ENCODE measurements at places on chromosomes 4 and X.

DNA sequence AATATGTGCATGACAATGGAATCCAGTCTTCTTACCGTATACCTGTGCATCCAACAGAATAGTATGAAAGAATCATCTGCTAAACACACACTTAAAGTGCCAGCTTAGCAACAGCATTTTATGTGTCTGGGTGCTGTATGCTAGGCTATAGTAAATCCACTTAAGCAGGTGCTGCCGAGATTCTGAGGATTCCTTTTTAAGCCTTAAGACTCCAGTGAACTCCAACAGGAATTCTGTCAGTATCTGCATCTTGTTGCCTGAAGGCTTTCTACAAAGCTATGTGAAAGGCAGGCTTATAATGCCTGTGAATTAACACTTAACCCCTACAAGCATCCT is 1076.4 kb upstream of the PABPC4L start:
- DNase-seq = no peak

DNA sequence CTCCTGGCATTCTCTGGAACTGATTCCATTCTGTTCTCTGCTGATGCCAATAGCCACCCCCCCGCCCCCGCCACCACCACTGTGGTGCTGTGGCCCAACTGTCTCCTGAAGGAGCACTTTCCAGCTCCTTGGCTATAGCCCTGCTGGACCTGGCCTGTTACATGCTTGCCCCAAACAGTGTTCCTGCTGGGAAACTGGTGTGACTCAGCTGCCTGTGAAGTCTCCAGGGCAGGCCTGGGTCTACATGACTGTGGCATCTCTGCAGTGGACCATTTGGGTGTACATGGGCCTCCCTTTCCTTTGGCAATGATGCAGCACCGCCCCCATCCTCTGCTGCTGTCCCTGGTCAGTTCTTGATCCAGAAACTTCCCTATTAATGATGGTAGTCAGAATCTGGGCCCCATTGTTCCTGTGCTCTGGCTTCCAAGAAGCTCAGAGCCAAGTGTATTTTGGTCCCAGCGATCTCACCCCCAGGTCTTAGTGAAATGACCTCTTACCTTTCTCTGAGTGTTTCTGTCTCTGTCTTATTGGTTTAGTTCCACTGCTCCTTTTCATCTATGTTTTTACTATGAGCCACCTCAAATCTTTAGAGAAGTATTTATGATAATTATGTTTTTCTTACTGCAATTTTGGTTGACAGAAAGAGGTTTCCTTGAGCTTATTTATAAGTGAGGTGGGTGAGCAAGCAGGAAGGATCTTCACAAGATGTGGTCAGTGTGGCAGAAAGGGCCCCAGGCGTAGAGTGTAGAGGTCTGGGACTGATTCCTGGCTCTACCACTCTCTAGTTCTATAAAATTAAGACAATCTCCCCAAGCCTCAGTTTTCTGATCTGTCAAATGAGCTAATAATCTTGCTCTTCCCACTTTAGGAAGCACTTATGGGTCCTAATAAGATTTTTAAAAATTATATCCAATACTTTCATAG is 210.7 kb upstream of the EOLA2 start:
- DNase-seq = no peak

DNA sequence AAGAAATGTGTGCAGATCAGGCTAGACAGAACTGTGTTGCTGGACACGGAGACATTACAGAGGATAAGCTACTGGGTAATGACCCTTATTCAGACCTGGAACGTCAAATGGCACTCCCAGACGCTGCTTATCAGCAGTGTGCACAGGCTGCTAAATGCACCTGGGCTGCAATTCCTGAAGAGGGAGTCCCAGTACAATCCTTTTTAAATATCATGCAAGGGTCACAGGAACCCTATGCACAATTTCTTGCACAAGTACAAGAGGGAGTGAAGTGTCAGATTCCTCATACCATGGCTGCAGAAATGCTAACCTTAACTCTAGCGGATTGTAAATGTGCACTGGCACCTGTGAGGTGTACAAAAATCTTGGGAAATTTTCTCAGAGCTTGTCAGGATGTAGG is 16.9 kb downstream of the SPIN2B start:
- no peak for DNase-seq

DNA sequence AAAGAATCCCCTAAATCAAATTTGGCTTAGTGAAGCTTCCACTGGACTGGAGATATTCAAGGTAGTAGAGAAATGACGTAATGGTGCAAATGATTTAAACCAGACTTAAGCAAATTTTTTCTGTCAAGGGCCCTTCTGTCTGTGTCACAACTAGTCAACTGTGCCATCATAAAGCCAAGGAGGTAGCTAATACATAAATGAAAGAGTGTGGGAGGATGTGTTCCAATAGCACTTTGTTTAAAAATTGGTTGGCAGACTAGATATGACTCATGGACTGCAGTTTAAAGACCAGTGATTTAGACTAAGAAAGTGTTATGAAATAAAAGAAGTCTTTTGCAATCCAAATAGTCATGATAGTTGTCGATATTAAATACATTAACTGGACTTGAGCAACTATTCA is 24.3 kb upstream of the TEX13C start:
- no peak for DNase-seq

- no peak for DNase-seq
These were observed 37.1 kb upstream of the MTNR1A start for GRCh38 chr4:186592445-186592844.

GRCh38 chr4:129371926-129372325 is 276.0 kb downstream of the C4orf33 start:
- DNase-seq = no peak

DNA sequence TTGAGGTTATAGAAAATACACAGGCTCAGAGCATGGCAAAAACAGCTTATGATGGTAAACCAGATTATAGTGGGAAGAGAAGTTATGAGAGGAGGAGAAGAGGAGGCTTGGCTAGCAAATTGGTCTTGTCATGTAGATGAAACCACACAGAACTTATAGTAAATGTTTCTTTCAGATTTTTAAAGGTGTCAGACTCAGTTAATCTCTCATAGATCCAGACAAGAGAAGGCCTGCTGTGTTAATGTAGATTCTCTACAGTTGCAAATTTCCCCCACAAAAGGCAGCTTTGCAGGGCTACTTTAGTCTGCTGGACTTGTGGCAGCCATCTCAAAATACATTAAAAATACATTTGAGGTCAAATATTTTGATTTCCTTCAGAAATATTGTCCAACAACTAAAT is 1731.7 kb downstream of the ARAP2 start:
- DNase-seq = no peak

DNA sequence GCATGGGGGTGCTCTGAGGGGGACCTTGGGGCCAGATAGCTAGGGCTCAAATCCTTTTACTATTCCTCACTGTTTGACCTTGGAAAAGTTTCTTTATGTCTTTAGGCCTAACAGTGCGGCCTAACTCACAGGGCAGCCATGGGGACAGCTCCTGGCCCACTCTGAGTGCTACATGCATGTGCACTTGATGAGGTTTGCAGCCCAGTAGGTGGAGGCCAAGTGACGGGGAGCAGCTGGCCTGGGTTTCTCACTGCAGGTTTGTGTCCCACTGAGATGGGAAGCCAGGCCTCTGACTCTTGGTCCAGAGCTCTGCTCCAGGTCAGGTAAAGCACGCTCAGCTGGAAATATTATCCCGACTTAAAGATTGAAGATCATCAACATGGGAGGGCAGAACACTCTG is 102.8 kb downstream of the SLC2A9 start:
- no peak for DNase-seq

- peak; percentile 77 for DNase-seq
These were observed 9.5 kb downstream of the RNF175 start for GRCh38 chr4:153750197-153750817.

GRCh38 chrX:119655125-119655524 is 37.8 kb downstream of the SEPTIN6 start:
- DNase-seq = peak; percentile 17

- DNase-seq = no peak
These were observed 778.1 kb upstream of the SLIT2 start for GRCh38 chr4:19473569-19473968.

DNA sequence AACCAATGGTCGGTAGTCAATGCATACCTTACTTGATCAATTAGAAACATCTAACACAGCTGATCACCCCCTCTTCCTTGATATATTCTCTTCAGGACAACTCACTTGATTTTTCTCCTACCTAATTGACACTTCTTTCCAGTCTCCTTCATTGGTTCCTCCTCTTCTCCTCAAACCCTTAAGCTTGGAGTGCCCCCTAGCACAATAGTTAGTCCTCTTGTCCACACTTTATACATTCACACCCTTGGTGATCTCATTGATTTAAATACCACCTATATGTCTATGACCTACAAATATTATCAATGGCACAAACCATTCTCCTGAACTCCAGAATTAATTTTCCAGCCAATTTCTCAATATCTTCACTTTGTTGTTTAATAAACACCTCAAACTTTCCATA is 724.0 kb downstream of the ADGRL3 start:
- DNase-seq = no peak

GRCh38 chr4:10321931-10322330 is 135.3 kb downstream of the ZNF518B start:
- DNase-seq = no peak

GRCh38 chr4:147368948-147369347 is 111.9 kb upstream of the EDNRA start:
- no peak for DNase-seq

DNA sequence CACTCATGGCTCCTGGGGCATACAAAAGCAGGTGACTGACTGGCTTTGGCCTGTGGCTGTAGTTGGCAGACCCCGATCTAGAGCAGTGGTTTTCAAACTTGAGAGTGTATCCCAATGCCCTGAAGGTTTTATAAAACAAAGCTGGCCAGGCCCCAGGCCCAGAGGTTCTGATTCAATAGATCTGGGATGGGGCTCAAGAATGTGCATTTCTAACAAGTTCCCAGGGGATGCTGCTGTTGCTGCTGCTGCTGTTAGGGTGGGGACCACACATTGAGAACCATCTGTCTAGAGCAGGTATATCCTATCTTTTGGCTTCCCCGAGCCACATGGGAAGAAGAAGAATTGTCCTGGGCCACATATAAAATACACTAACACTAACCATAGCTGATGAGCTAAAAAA is 7.3 kb downstream of the AIFM1 start:
- no peak for DNase-seq

GRCh38 chr4:2981256-2981819 is 18.0 kb downstream of the GRK4 start:
- no peak for DNase-seq

- DNase-seq = no peak
These were observed 28.3 kb upstream of the PARM1 start for GRCh38 chr4:74904509-74905065.

DNA sequence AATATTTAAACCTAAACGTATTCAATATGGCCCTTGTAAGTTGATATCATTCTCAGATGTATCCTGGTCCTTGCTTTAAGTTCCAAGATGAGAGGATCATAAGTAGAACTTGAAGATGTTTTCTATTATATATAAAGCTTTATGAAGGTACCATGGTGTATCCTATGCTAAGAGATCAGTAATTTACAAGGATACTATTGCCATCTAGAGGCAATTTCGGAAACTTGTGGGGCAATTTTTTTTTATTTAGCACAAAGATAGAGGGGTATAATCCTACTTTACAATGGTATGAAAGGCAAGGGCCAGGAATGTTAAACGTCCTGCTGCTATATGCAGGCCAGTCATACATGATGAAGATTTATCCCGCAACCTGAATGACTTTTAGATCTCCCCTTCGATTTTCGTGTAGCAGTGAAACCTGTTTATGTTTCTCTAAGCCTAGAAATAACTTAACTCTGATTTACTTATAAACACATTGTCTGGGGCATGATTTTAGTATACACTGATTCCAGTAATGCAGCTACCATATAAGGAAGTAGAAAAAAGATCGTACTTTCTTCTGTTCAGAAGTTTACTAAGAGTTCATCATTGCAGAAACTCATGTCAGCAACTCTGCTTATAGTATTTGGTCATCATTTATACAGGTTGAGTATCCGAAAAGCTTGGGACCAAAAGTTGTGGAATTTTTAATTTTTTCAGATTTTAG is 2.6 kb downstream of the SLC25A31 start:
- DNase-seq = peak; percentile 32

- DNase-seq = no peak
These were observed 42.1 kb downstream of the SLC9A7 start for GRCh38 chrX:46716796-46717195.

DNA sequence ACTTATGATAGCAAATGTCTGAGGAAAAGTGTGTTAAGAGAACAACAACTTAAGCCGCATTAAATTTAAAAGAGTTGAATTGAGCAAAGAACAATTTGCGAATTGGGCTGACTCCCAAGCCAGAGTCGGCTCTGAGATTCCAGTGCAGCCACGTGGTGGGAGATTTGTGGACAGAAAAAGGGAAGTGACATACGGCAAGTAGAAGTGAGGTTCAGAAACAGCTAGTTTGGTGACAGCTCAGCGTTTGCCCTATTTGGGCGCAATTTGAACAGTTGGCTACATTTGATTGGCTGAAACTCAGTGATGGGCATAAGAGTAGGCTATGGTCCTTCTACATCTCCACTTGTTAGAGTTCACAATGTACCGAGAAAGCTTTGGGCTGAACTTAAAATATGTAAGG is 124.0 kb downstream of the PRKX start:
- DNase-seq = no peak

- DNase-seq = no peak
These were observed 55.7 kb downstream of the CPZ start for GRCh38 chr4:8648296-8648695.

DNA sequence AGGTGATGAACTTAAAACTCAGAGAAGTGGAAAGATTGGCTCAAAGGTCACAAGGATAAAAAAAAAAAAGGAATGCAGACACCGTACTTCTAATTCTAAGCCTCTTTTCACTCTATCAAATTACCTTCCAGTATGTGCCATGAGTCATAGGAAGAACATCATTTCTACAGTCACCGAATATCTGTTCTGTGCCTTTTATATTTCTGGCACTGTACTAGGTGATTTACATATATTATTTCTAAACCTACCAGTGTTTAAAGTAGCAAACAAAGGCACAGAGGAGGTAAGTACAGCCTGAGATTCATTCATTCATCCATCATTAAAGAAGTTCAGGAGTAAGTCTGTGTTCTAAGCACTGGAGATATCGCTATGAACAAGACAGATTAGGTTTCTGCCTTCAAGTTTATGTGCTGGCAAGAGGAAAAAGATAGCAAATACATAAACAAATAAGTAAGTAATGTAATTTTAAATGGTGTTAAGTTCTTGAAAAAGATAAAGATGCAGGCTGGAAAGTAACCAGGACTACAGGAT is 65.3 kb downstream of the PALLD start:
- no peak for DNase-seq

- DNase-seq = no peak
These were observed at the start of gene FNIP2 for GRCh38 chr4:158768555-158769174. FNIP2 (plus strand) TSS chr4:158769026; CDS start chr4:158769213, 187 bp downstream.

GRCh38 chrX:38154340-38154739 is 66.3 kb downstream of the SRPX start:
- DNase-seq = no peak
